ENCODE measurements at places on chromosomes 11 and 22.

- no peak for DNase-seq
Measured at GRCh38 chr11:30197869-30198268, 32.9 kb upstream of the FSHB start.

DNA sequence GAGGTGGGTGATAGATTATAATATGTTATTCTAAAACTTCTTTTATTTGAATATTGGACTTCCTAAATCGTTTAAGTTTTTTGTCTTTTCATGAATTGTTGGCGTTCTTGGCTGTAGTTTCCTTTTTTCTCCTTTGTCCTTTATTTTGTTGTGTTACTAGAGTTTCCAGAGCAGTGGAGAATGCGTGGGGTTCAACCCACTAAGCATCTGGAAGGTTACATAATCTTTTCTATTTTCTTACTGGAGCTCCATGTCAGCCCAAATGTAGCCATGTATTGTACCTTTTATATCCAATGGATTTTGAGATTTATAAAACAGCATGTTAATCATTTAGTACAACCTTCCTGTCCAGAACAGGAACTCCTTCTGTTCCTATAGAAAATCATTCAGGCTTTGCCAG, 63.2 kb downstream of the PPP6R3 start:
- no peak for DNase-seq

DNA sequence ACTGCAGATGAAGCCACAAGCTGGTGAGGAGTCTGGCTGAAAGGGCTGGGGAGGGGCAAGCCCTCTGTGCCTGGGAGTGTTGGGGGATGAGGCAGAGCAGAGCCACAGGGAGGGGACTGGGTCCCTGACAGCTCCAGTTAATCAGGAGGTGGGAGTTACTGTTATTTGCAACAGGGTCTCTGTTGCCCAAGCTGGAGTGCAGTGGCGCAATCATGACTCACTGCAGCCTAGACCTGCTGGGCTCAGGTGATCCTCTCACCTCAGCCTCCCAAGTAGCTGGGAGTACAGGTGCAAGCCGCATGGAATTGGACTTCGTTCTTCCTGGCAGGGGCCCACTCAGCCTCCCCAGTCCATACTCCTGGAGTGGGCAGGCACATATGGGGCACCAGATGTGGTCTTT, 7.7 kb downstream of the SCN2B start:
- no peak for DNase-seq

DNA sequence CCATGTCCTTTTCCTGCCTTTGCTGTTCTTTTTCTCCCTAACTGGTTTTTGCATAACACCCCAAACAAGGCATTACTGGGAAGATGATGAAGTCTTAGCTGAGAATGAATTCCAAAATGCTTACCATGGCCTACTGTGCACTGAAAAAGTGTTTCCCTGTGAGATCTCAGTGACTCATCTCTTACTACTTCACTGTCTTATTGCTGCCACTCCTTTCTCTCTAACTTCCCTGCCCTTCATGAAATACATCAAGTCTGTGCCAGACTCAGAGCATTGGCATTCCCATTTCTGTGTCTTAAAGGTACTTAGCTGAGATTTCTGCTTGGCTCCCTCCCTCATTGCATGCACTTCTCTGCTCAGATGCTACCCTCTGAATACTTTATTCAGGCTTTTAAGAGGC, 49.1 kb upstream of the MUC15 start:
- DNase-seq = no peak

GRCh38 chr11:126413843-126414405, 58.4 kb downstream of the ST3GAL4 start:
- no peak for DNase-seq
